ENCODE measurements at places on chromosomes 5 and 9.

GRCh38 chr9:37215381-37215780, 95.0 kb downstream of the ZCCHC7 start:
- no peak for DNase-seq

- no peak for DNase-seq
Measured at GRCh38 chr5:161380486-161380885, 166.0 kb downstream of the GABRB2 start.

DNA sequence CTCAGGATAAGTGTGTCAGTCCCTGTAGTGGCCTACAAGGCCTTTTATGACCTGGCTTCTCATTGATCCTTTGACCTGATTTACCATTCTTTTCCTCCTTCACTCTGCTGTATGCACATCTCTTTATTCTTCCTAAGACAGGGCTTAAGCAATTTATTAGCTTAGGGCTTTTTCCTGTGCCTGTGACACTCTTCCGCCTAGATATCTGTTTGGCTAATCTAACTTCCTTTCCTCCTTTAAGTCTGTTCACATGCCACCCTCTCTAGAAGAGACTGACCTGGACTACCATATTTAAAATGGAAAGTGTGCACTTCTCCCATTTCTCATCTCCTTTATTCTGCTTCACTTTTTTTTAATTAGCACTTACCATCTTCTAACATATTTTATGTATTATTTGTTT, 29.1 kb downstream of the FOCAD start:
- DNase-seq = no peak

DNA sequence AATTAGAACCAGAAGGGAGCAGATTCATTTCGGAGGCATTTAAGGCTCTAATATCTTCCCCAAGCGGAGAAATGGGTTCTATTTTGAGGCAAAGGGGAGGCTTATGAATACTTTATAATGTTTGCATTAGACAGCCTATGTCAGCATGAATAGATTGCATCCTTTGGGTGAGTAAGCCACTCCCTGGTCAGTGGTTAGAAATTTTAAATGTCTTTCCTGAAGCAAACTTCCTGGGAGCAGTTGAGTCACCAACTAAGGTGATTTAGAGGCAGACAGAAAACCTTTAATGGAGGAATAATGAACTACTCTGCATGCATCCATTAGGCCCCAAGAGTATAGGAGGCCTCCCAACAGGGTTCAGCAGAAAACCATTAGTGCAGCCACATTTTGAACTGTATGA, 204.9 kb downstream of the ELAVL2 start:
- no peak for DNase-seq

DNA sequence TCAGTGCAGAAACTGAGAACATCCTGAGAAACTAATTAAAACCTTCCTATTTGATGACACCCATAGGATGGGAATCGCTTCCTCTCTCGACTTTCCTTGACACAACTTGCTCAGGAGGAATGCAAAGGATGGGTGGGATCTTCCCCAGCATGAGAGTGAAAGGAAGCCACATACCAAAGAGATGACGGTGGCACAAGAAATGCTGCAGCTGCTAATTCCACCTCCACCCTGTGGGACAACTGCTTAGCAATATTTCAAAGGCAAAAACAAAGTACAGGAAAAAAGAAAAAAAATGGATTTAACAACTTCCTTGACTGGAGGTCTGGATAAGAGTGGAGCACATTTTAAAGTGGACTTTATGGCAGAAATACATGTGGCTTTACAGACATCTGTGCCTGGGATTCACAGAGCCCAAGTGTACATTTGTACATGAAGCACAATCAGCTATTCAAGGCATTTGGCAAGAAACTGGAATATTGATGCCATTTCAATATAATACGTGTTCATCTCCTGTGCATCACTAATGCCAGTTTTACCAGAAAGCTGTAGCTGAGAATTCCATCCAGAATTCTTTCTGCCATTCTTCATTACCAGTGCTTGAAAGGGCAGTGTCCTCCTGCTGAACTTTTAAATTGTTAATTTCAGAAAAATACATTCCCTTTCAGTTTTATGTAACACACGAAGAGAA, 359.2 kb upstream of the ACTBL2 start:
- DNase-seq = no peak

- DNase-seq = no peak
Measured at GRCh38 chr9:80878556-80878955, 810.8 kb downstream of the TLE1 start.

All from frontal cortex (tissue), 4 donors.